ENCODE measurements at places on chromosomes 1 and 21.
A peak's percentile ranks its signal among the peaks of the same experiment; 100 is the strongest.

DNA sequence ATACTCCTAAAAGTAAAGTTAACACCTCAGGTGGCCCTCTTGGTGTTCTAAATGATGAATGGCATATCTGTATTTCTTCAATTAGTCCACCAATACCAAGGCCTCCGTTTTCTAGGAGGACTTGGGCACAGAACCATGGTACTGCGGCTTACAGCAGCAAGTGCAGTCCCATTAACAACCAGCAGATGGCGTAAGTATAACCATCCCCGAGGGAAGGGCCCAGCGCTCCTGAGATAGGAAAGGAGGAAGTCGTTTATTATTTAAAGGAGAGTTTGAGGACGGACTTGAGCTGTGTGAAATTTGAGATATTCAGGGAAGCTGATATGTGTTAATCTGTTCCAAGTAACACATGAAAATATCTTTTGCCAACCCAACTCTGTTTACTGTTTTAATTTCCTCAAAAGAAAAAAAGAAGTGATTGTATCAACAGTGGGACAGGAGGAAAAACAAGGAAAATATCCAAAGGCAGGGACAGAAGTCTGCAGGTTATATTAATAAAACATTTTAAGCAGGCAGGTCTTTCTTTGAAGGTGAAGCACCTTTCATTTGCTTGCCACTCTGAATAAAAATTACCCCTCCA lies 37.7 kb upstream of the KCNJ15 start:
- peak; percentile 53 for DNase-seq

- no peak for DNase-seq
These were observed 14.7 kb downstream of the NAV1 start for GRCh38 chr1:201553496-201554189.

DNA sequence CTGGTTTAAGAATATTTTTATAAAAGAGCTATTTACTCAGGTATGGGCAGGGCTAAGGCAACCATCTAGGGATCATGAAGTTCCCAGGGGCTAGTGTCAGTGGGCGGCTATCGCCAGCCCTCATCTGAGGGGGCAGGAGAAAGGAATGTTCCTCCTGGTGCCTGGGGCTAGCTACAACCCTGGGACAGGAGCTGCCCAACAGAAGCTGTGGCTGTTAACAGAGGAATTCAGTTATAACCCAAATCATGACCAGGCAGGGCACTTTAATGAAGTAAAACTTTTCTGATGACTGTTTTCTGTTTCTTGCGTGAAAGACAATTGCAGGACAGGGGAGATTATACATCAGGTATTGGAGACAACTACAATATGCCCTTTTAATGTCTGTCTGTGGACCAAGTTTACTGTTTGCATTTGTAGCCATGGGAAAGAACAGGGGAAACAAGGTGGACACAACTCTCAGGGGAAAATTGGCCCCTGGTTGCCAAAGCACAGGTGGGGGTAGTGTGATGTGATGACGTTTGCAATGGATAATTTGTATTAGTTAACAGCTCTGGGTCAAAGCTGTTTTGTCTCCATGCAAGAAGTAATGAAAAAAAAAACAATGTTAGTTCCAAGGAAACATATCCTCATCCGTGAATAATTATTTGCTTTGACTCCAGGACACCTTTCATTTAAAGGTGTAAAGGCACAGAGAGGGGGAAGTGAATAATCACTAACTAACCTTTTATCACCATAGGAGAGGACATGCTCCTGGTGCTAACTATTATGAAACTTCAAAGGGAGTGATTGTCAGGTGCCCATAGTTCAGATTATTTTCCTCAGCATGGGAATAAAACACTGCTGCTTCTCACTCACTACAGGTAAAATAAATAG lies 105.2 kb downstream of the TSEN15 start:
- no peak for DNase-seq

GRCh38 chr1:155970531-155971167 lies 7.7 kb downstream of the ARHGEF2 start:
- peak; percentile 30 for DNase-seq

GRCh38 chr1:225700164-225700821 lies 47.4 kb upstream of the ENAH start:
- no peak for DNase-seq

Data from CD4-positive, alpha-beta T cell treated with Interleukin-15 for 4 hours (primary cell).